ENCODE measurements at places on chromosomes 5 and 9.

GRCh38 chr9:132141948-132142594, 19.8 kb upstream of the NTNG2 start:
- DNase-seq: no peak

DNA sequence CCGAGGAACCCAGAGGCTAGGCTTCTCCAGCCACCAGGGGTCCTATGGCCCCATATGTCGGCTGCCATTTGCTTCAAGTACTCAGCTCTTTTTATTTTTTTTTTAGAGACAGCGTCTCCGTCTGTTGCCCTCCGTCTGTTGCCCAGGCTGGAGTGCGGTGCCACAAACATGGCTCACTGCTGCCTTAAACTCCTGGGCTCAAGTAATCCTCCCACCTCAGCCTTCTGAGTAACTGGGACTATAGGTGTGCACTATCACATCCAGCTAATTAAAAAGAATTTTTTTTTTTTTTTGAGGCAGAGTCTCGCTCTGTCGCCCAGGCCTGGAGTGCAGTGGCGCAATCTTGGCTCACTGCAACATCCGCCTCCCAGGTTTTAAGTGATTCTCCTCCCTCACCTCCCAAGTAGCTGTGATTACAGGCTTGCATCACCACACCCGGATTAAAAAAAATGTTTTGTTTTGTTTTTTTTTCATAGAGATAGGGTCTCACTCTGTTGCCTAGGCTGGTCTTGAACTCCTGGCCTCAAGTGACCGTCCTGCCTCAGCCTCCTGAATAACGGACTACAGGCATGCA, 8.9 kb downstream of the CERCAM start:
- no peak for DNase-seq

GRCh38 chr9:1320607-1321195, 270.5 kb downstream of the DMRT2 start:
- DNase-seq: no peak

DNA sequence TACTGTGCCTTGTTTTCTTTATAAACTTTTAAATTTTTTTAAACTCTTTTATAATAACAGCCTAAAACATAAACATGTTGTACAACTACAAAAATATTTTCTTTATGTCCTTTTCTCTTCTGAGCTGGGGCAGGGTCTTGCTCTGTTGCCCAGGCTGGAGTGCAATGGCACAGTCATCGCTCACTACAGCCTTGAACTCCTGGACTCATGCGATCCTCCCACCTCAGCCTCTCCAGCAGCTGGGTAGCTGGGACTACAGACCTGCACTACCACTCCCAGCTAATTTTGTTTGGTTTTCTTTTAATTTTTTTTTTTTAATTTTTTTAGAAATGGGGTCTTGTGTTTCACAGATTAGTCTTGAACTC, 31.5 kb downstream of the TTC1 start:
- DNase-seq: no peak
